ENCODE measurements at places on chromosomes 6 and 20.

DNA sequence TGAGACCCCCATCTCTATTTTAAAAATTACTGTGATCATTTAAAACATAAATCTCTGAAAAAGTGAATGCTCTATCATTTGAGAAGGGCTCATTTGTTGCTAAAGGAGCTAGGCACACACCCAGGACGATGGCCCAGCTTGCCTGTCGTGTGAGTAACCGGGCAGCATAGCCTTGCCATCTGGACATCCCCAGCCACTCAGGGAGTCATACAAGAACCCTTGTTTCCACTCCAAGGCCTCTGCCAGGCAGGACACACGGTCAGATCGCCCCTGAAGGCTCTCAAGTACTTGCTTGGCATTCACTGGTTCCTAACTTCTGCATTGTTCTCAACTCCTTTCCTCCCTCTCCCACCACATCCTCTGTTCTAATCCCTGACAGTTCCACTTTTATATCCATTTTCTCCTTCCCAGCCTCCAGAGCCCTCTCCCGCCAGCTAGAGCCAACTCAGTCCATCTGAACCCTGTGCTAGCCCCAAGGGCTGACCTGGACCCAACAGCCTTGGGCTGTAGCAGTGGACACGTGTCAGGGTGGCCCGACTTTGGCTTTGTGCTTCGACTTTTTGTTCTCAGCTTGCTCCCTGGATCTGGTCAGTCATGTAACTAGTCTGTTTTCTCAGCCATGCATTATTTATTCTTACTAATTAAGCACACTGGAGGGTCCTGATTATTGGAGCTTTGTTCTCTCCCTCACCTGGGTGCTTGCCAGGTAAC is 15.7 kb upstream of the EZR start:
- DNase-seq: no peak

DNA sequence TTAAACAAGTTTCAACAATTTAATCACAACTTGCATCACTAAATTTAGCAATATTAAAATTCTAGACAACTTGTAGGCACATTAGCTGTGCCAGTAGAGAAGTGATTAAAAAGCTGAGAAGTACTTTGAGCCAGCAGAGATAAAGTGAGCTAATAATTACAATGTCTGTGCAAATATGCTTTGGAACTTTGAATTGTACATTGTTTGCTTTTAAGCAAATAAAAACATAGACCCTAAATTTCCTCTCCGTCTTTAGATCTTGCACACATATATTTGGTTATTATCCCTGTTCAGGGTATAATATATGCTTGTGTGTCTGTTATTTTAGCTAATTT is 44.2 kb upstream of the DEFB112 start:
- DNase-seq: no peak

DNA sequence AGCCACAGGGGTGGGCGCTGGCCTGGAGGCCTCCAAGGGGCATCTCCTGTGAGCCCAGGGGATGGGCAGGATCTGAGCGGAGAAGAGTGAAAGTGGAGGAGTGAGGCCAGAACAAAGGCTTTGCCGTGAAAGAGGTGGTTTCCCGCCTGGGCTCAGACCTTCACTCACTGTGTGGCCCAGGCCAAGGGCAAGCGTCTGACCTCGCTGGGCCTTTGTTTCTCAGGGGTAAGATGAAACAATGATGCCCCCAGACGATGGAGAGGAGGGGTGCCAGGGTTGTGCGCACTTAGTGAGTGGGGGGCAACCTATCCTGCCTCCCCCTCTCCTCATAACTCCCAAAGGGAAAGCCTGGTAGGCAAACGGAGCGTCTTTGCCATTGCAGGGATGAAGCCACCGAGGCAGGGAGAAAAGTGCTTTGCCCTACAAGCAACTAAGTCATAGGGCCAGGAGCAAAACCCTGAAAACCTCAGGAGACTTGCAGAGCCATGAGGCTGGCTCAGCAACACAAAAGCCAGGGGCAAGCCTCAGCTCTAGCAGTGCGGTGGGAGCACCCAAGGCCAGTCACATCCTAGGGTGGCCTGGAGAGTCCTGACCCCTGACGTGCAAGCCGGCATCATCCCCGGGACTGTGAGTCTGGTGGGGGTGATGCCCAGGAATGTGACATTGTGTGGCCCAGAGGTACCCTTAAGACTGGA is 897 bp upstream of the STMN3 start:
- no peak for DNase-seq

DNA sequence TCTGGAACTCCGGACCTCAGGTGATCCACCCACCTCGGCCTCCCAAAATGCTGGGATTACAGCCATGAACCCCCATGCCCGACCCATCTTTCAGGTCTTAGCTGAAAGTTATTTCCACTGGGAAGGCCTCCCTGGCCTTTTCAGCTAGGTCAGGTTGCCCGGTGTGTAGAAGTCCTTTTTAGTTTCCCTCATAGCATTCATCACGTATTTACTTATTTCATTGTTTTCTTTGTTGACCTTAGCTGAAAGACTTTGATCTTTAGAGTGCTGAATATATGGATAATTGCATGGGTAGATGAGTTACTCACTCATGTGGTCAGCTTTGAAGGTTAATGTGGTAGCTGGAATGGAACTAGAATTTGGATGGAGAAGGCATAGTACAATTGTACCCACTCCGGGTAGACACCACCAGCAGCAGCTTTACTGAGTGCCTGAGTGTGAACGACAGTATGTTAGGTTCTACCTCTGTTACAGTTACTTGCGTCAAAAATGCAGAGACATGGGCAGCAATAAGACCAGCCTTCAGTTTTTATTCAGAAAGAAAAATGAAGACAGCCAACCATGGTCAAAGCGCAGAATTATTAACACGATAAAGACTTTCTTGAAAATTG is 9.1 kb downstream of the KIZ start:
- no peak for DNase-seq

- DNase-seq: no peak
Observed at GRCh38 chr6:124203812-124204167, 400.1 kb downstream of the NKAIN2 start.

- DNase-seq: no peak
Observed at GRCh38 chr6:156866220-156867015, 89.2 kb downstream of the ARID1B start.

- no peak for DNase-seq
Observed at GRCh38 chr6:110876806-110877564, 2.4 kb downstream of the AMD1 start.

DNA sequence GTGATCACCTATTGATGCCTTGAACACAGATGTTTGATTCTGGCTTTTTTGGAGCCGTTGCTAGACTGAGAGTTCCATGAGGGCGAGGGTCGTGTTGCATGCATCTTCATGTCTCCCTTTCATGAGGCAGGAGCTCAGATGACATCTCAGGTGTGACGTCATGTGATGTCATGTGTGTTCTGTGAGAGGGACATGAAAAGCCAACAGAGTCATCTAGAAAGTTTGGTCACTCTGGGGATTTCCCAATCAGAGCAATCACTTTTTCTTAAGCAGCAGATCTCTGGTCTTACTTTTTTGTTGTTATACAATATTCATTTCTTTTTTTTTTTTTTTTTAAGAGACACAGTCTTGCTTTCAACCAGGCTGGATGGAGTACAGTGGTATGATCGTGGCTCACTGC is 411.8 kb downstream of the PREX1 start:
- no peak for DNase-seq

GRCh38 chr20:29472606-29473005 is 1784.9 kb upstream of the DEFB115 start:
- DNase-seq: no peak

- no peak for DNase-seq
Observed at GRCh38 chr20:63794614-63795013, 36.5 kb downstream of the ZBTB46 start.

DNA sequence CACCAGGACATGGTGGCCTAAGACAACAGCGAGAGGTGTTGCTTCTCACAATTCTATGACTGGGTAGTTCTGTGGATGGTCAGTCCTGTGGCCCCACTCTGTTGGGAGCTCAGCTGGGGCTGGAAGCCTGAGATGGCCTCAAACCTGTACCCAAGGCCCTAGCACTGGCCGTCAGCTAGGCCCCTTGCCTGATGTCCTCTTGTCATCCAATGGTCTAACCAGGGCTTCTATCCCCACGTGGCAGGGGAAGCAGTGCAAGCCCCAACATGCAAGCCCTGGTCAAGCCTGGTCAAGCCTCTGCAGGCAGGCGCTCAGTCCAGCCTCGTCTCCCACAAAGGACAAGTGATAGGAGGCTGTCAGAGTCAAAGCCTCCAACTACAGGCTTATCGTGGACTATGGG is 196.5 kb upstream of the CST7 start:
- DNase-seq: no peak

DNA sequence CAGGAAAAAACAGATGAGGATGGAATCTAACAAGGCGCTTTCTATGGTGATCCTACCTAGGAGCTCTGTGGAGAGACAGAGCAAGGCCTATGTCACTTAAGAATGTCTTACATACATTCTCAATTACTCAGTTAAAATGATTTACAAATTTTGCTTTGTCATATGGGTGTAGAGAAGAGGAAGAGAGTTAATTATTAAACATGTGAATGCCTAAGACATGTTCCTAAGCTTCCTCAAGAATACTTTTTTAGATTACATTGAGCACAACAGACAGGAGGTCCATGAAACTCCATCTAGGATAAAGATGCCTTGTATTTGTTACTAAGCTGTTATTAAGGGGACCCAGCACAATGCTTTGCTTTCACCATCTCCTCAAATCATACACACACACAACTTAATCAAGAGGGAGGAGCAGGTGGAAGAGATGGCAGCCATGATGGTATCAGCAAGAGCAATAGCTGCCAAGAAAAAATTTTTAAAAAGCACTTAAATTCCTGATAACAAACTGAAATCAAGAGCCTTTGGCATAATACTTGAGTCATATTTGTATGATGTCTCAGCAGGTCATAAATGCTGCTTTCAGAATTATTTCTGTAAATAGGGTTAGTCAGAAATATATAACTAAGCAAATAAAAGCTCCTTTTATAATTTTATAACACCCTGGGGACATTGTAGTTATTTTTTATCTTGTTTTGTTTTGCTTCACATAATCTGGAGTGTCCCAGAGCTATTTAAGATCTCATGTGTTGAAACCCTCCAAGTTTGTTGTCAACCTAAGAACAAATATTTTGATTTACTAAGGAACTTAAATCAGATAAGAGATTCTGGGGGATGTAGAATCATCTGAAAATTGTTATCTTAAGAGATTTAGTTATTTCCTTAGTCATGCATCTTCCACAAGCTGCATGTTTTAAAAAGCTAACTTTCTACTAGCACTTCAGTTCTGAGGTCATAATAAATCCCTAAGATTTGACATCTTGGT is 70.0 kb upstream of the CD2AP start:
- no peak for DNase-seq
